ENCODE measurements at places on chromosomes 3 and 15.

DNA sequence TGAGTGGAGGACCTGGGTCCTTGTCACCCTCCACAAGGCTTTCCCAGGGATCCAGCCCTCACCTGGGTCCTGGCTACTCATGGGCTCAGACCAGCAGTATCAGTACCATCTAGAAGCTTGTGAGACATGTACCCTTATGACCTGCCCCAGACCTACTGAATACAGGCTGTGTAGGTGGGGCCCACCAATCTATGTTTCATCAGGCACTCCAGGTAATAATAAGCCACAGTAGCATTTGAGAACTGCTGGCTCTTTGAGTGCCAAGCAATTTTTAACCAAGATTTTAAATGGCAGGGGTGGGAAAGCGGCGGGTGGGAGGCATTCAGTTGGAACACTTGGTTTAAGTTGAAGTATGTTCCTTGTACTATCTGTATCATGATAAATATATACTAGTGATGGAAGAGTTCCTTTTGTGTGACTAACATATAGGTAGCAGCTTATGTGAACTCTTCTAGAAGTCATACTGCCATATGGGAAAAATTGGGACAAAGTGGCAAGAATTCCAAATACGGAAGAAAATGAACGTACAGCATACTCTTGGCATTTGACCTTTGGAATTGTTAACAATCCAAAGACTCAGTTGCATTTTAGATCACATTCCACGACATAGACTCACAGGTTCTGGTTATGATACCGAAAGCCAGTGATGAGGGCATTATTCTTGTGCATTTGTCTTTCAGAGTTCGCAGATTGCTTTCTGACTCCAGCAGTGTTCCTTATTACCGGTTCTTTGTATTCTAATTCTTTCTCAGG, 190.4 kb downstream of the GHSR start:
- DNase-seq: peak; percentile 19

GRCh38 chr3:130473416-130473815, 43.6 kb upstream of the COL6A6 start:
- DNase-seq: no peak

DNA sequence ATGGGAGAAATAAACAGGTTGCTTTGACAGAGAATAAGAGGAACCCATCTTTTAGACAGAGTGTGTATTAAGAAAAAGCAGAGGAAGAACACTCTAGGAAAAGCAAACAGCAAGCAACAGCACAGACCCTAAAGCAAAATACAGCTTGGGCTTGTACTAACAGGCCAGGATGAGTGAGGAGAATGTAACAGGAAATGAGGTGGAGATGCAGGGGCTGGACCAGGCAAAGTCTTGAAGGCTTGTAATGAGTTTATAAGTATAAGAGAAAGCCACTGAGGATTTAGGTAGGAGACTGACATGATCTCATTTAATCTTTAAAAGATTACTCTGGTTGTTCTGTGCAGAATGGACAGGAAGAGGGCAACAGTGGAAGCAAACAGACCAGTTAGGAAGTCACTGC, 4.9 kb downstream of the UBR1 start:
- DNase-seq: no peak

GRCh38 chr3:135965129-135965505, 411 bp upstream of the PPP2R3A start:
- DNase-seq: peak; percentile 80

- no peak for DNase-seq
Observed at GRCh38 chr15:90592131-90592881, 62.6 kb downstream of the CRTC3 start.

DNA sequence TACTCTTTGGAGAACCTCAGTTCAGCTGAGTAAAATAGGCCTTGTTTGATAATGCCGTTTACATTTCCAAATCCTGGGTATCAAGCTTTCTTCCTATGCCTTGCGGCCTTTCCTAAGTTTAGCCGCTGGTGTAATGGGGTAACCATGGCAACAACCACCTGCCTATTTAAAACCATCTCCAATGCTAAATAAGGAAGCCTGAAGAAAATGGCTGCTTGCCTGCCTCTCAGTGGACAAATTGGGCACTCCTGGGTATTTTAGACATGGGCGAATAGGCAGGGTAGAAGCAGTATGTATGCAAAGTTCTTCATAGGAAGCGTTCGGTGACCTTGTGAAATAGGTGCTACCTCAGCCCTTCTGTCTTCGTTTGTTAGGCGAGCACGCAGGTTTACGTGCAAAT, 122.7 kb downstream of the DGKG start:
- DNase-seq: no peak

- no peak for DNase-seq
Observed at GRCh38 chr3:169923831-169924230, 12.5 kb downstream of the SAMD7 start.

GRCh38 chr3:139585820-139586219, 46.3 kb upstream of the RBP1 start:
- no peak for DNase-seq

DNA sequence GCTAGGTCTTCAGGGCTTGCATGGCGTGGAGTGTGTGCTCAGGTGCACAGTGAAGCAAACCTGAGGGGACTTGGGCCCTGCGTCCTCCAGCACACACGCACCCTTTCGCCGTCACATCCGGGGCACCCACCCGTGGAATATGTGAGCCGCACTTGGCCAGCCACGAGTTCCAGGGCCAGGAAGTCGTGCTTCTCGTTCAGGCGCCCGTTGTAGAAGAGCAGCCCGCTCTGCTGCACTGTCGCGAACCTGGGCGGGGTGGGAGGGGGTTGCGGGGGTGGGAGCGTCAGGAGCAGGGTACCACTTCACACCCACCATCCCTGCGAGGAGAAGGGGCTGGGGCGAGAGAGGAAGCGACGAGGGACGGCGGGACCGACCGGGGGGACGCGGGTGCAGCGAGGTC, 7.1 kb downstream of the CELSR3 start:
- peak; percentile 16 for DNase-seq

DNA sequence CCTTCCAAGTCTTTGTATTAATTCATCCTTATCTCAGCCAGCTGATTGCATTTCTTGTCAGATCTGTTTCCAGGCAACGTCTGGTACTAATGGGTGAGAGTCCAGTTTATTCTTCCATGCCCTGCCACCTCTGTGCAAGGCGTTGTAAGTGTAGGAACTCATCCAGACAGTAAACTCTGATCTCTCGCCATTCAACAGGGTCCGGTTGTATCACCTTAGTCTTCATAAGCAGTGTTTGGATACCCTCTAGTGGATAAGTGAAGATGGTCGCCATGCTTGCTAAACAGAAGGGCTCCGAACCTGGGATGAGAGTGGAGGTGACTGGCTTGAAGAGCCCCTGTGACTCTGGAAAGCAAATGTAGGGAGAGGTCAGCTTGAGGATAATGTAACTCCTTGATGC, 51.6 kb upstream of the CMTM7 start:
- peak; percentile 32 for DNase-seq

GRCh38 chr3:24781454-24781853, 286.8 kb upstream of the THRB start:
- no peak for DNase-seq

- no peak for DNase-seq
Observed at GRCh38 chr3:123401836-123402530, 46.9 kb downstream of the ADCY5 start.

GRCh38 chr3:13023235-13023970, 49.8 kb downstream of the IQSEC1 start:
- no peak for DNase-seq

GRCh38 chr3:30187366-30187765, 419.0 kb upstream of the TGFBR2 start:
- no peak for DNase-seq

DNA sequence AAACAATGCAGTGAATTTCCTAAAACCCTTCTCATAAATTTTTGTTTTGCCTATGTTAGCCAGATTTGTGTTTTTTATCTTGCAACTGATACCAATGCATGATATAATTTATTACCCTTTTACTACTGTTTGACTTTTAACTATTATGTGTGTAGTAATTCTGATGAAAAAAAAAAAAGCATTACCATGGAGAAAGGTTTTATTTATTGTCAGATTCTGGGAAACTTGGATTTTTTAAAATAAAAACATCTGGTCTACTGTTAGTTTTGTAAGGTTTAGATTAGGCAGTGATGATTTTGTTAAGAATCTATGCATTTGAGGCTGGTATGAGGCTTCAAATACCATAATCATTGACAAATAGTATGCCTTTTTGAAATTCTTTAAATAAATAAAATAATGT, 470.4 kb upstream of the ROBO1 start:
- DNase-seq: no peak

DNA sequence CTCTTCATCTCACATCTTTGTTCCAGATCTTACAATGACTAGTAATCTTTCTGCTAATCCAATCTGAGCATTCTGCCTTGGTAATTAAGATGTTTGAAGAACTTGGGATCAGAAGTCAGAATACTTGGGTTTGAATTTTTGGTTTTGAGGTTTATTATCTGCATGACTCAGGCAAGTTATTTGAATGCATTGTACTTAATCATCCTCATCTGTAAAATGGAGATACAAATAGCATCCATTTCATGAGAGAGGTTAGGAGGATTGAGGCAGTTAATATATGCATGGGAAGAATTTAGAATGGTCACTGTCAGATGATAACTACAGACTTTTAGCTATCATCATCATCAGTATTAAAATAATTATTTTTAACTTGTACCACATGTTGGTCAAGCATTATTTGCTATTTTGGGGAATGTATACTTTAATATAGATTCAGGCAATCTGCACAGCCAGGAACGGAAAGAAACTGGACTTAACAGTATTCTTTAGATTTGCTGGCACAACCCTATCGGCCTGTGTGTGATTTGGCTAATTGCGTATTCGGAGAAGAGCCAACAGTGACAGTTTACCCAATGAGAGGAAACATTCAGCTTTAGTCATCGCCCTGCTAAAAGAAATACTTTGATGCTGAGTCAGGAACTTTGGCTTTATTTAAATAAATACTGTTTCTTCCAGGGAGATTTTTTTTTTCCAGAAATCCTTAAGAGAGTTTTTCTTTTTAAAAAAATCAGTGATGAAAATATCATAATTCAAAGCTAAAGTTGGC, 600.0 kb downstream of the ROBO1 start:
- no peak for DNase-seq

- DNase-seq: no peak
Observed at GRCh38 chr3:49157289-49157688, 8.8 kb downstream of the CCDC71 start.

DNA sequence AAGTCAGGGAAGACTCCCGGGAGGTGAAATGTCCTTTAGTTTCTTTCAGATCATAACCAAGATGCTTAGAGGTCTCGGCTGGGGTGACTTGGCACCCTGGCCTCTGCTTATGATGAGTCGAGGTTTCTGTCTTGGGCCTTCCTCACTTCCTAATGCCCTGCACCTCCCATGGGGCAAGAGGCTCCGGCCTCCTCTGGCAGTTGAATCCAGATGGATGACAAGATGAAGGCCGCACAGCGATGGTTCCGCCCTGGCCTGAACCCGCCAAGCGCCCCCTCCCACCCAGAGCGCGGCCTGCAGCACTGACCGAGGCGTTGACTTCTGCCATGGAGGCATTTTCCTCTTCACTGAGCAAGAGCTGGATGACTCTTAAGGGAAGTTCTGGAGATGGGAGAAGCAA, 31.3 kb downstream of the MUC20 start:
- no peak for DNase-seq

- no peak for DNase-seq
Observed at GRCh38 chr15:96474231-96474664, 143.7 kb downstream of the NR2F2 start.

DNA sequence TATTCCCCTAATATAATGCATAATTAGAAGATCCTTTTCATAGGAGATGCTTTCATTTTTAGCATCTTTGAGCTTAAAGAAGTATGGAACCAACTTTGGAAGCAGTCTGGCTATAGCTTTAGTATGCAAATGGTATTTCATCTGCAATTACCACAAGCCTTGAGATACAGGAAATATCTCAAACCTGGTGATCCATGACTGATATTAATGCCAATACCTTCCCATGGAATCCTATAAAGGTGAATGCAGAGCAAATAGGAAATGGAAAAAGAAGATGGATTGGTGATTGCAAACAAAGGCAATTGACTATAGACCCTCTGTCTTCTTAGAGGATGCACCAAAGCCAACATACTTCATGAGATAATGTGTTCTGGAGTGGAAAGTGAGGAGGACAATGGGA, 326.4 kb downstream of the KBTBD8 start:
- DNase-seq: no peak

- no peak for DNase-seq
Observed at GRCh38 chr3:158649791-158650190, 5.5 kb downstream of the GFM1 start.

- no peak for DNase-seq
Observed at GRCh38 chr3:195003006-195003892, 267.7 kb downstream of the XXYLT1 start.

DNA sequence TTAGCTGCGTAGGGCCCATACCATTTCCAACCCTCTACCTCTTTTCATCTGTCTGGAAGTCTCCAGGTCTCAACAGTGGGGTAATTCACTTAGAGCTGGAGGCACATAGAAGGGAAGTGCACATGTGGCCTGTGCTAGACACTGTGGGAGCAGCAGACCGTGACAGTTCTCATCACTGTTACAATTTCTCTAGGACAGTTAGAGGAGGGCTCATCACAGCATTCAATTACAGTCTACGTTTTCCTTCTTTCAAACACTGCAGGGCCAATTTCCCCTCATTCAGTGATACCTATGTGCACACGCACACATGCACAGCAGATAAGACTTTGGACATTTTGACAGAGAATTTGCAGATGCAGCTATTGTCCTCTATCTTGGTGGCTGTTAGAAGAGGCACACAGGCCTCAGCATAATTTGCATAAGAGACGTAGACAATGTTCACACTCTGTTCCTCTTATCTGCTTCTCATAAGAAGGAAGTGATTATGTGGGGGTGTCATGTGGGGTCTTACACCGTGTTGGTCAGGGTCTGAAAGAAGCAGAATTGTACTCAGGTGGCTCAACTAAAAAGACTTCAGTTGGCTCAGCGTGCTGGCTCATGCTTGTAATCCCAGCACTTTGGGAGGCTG, 12.6 kb upstream of the HRG start:
- no peak for DNase-seq

DNA sequence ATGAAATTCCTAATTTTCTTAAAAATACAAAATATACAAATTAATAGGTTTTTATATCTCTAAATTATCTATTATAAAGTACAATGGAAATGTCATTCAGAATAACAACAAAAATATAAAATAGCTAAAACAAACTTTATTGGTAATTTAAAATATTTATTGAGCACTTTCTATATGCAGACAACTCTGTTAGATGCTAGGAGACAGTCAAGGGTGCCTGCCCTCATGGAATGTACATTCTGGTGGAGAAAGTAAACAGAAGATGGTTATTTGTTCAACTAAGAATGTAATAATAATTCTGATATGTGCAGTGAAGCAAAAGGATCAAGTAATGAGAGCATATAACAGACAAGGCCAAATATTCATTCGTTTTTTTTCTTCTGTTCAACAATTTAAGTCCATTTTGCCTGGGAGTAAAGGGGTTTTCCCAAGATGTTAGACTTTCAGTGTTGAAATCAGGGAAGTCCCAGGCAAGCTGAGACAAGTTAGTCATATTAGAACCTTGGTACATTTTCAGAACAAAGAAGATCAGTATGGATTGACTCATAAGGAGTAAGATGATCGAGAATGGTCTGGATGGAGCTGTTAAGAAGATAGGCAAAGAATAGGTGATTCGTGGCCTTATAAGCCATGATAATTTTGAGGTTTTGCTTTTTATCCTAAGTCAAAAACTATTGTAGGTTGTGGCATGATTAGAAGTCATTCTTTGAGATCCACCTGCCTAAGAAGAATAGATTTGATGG, 150.2 kb upstream of the MLF1 start:
- no peak for DNase-seq
